ENCODE measurements at places on chromosomes 4 and X. TPM values are rescaled to one million over a fixed set of nuclear protein-coding genes. Genes with fewer than 3 reads are reported as not detected.

DNA sequence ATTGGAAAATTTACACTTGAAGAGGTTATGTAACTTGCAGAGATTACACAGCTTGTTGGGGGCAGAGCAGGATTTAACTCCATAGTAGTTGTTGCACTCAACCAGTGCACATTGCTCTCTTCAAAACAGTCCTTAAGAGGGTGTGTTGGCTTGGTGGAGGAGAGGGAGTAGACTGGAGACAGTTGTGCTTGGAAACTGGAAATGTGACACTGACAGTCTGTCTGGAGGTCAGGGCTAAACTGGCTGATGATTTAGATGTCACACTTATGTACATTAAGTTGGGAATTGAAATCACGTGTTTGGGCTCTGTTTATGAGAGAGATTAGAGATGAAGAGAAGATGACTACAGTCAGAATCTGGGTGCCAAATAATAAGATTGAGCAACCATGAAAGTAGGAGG is 32.9 kb downstream of the CCSER1 start:
- DNase-seq: no peak

The MORC4 gene
- total RNA-seq: 14.7 TPM

DNA sequence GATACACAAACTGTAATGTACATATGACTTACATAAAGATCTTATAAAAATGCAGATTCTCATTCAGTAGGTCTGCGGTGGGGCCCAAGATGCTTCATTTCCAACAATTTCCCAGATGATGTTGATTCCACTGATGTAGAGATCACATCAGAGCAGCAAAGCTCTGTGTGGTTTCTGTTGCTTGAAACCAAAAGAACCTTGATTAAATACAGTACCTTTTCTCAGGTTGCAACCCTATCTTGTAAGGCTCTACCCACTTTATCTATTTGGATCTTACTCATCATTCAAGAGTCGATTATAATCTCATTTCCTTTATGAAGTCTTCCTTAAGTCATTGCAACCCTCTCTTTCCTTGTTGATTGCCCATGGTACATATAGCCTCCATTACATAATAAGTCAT is 816.8 kb downstream of the RPA4 start:
- DNase-seq: no peak

- no peak for DNase-seq
Measured at GRCh38 chr4:99117876-99118693, 26.0 kb downstream of the ADH4 start.

The CD40LG gene
- 36.1 TPM for total RNA-seq

- DNase-seq: no peak
Measured at GRCh38 chr4:186940476-186940875, 216.8 kb upstream of the FAT1 start.

All from activated T-cell treated with anti-CD3 and anti-CD28 coated beads, Interleukin-2, amount 50 U/mL, for 72 hours (primary cell).